ENCODE measurements at places on chromosomes 7 and 10.

DNA sequence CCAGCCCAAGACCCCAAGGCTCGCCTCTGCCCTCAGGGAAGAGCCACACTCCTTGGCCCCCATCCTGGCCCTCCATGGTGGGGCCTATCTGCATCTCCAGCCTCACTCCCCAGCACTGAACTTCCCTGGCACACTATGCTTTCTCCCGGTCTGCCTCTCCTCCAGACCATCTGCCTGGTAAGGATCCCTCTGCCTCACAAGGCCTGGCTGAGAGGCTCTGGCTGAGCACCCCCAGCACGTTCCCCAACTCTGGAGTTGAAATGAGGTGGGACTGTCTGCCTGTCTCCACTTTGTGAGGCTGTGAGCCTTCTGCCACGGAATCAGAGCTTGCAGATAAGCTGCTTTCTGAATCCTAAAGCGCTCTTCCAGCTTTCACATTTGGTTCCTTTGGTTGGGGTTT lies 220.7 kb downstream of the TNS3 start:
- DNase-seq, result no peak

GRCh38 chr7:43752411-43752810 lies 6.1 kb upstream of the BLVRA start:
- no peak for DNase-seq

- no peak for DNase-seq
Measured at GRCh38 chr7:111806232-111806631, 243.9 kb upstream of the IMMP2L start.

DNA sequence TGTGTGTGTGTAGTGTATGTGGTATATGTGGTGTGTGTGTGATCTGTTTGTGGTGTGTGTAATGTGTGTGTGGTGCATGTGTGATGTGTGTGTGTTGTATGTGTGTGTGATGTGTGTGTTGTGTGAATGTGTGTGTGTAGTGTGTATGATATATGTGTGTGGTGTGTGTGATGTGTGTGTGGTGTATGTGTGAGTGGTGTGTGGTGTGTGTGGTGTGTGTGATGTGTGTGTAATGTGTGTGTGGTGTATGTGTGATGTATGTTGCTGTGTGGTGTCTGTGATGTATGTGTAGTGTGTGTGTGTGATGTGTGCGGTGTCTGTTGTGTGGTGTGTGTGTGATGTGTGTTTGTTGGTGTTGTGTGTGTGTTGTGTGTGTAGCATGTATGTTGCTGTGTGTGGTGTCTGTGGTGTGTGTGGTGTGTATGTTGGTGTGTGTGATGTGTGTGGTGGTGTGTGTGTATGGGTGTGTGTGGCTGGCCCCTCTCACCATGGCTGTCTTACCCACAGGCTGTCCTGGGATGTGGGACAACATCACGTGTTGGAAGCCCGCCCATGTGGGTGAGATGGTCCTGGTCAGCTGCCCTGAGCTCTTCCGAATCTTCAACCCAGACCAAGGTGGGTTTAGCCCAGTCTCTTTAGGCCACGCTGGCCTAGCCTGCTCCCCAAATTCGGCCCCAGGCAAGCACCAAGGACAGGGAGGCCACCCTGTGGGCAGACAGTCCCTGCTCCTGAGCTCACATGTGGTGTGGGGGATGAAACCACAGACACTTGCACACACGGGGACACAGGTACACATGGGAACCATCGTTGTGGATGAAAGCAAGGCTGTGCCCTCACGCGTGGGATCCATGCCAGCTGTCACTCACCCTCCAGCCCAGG lies 25.6 kb downstream of the ADCYAP1R1 start:
- DNase-seq, result no peak

Measured in T-cell (primary cell).